Neuronal stem cell (in vitro differentiated cells): ENCODE measurements at places on chromosomes 5 and 9.

- H3K36me3 ChIP-seq, result peaks cover 6% of the 10 kb centered on the region
- H3K27me3 ChIP-seq, result no peaks in the 10 kb centered on the region
- H3K4me3 ChIP-seq, result no peak overlapping the region
- peaks cover 23% of the 10 kb centered on the region for H3K4me1 ChIP-seq
- H3K27ac ChIP-seq, result no peak overlapping the region
Measured at GRCh38 chr9:121732886-121733285, 81.5 kb downstream of the DAB2IP start.

DNA sequence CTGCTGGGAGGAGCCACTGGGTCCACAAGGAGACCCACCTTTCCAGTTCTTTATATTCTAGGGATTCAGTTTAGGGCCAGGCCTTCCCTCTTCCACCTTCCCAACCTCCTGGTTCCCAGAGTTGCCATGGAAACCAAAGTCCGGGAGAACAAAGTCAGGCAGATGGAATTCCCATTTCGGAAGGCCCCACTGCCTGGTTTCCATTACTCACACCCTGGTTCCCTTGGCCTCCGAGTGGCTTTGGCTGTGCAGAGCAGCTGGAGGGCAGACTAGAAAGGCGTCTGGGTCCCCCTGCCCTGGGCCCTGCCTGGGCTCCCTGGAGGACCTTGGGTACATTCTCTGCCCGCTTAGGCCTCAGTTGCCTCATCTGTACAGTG, 136.1 kb downstream of the RGS3 start:
- H3K27me3 ChIP-seq, result no peaks in the 10 kb centered on the region
- H3K27ac ChIP-seq, result peak overlapping the region; percentile 43
- peaks cover 42% of the 10 kb centered on the region for H3K4me1 ChIP-seq
- H3K4me3 ChIP-seq, result no peak overlapping the region
- peaks cover 19% of the 10 kb centered on the region for H3K36me3 ChIP-seq
- DNase-seq, result no peak

DNA sequence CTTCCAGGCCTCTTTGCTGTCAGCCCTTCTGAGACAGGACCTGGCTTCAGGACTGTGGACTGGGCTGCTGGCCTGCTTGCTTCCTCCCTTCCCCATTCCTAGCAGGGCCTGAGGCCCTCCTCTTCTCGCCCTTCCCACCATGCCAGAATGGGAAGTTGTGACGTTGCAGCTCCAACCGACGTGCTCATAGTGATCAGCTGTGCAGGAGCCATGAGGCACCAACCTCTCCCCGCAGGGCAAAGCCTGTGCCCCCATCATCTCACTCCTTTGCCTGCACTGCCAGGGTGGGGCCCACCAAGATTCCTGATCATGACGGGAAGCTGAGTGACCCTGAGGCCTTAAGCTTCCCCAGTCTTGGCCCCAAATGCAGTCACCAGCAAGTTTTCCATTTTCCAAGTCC, 45.1 kb upstream of the GARNL3 start:
- peaks cover 11% of the 10 kb centered on the region for H3K27me3 ChIP-seq
- H3K4me1 ChIP-seq, result peaks cover 5% of the 10 kb centered on the region
- no peak overlapping the region for H3K27ac ChIP-seq
- H3K4me3 ChIP-seq, result no peak overlapping the region
- DNase-seq, result no peak

- H3K27ac ChIP-seq, result no peak overlapping the region
- H3K27me3 ChIP-seq, result no peaks in the 10 kb centered on the region
- no peaks in the 10 kb centered on the region for H3K4me1 ChIP-seq
- no peak overlapping the region for H3K4me3 ChIP-seq
- DNase-seq, result no peak
- H3K36me3 ChIP-seq, result no peaks in the 10 kb centered on the region
Measured at GRCh38 chr9:111904026-111904425, 7.4 kb downstream of the UGCG start.

- H3K4me3 ChIP-seq, result no peak overlapping the region
- no peak overlapping the region for H3K27ac ChIP-seq
- no peaks in the 10 kb centered on the region for H3K36me3 ChIP-seq
Measured at GRCh38 chr5:37598733-37599132, 219.6 kb downstream of the WDR70 start.

DNA sequence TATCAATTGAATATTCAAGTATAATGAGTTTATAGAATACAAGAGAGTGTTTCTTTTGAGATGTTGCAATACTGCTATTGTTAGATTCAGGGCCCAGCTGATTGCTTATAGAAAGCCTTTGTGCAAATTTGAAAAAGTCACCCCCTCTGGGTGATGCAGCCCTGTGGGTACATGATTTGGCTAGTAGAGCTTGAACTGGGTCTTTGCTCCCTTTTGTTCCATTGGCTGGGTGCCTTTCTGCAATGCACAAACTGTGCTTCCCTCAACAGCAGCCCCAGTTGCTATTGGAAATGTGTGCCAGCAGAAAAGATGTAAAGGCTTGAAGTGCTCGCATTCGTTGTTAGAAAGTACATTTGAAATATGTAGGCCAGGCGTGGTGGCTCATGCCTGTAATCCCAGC, 61.8 kb upstream of the CEMIP2 start:
- no peak for DNase-seq
- H3K36me3 ChIP-seq, result no peaks in the 10 kb centered on the region
- H3K4me1 ChIP-seq, result peaks cover 1% of the 10 kb centered on the region
- no peaks in the 10 kb centered on the region for H3K27me3 ChIP-seq

GRCh38 chr9:16866587-16866986, 3.9 kb downstream of the BNC2 start:
- peaks cover 2% of the 10 kb centered on the region for H3K4me1 ChIP-seq
- no peak overlapping the region for H3K27ac ChIP-seq
- no peak overlapping the region for H3K4me3 ChIP-seq
- H3K27me3 ChIP-seq, result peaks cover 74% of the 10 kb centered on the region
- no peaks in the 10 kb centered on the region for H3K36me3 ChIP-seq
- DNase-seq, result no peak

DNA sequence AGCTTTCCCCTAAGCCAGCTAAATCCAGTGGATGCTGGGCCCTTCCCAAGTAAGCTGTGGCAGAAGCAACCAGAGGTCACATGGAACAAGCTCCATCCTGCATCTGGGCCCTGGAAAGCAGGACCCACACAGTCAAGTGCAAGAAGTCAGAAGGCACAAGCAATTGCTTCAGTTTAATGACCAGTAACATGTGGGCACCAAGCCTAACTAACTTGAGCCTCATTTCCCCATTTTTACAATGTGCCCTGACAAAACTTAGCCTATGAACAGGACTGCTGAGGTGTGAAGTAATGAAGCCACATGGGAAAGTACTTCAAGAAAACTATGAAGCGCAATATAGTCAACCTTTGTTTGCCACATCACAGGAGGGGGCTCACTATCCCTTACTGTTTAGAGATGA, 90.5 kb downstream of the TLE1 start:
- DNase-seq, result no peak
- H3K27ac ChIP-seq, result no peak overlapping the region
- H3K36me3 ChIP-seq, result no peaks in the 10 kb centered on the region
- H3K27me3 ChIP-seq, result no peaks in the 10 kb centered on the region
- H3K4me3 ChIP-seq, result no peak overlapping the region

DNA sequence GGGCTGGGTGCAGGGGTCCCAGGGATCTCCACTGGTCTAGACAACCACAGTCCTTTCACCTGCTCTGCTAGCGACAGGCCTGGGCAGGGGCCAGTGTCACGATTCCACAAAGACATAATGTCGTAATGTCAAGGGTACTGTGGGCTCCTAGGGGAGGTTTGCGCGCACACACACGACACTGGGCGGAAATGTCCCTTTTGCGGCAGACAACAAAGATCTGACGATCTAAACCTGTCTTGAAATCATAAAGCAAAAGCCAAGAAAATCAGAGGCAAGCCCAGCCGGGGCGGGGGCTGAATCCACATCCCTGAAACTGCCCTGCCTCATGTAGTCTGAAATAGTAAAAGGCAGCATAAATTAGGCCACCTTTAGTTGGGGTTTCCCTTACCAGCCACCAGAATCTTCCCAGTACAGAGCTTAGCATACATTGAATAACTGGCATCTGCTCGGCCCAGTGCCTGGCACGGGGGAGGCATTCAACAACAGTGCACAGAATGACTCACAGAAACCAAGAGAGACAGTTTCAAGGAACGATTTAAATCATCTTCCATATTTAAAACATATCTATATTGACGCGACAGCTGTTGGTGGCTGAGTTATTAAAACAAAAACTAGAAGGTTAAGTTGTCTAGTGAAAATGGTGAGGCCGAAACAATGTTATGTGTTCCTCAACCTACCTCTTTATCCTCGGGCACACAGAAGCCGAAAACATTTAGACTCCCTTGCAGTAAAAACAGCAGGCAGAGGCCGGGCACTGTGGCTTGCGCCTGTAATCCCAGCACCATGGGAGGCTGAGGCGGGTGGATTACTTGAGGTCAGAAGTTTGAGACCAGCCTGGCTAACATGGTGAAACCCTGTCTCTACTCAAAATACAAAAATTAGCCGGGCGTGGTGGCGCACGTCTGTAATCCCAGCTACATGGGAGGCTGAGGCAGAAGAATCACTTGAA, 151.0 kb downstream of the MYO10 start:
- H3K4me3 ChIP-seq, result no peak overlapping the region
- DNase-seq, result no peak
- no peaks in the 10 kb centered on the region for H3K4me1 ChIP-seq
- no peak overlapping the region for H3K27ac ChIP-seq
- H3K36me3 ChIP-seq, result peaks cover 3% of the 10 kb centered on the region

- H3K27me3 ChIP-seq, result no peaks in the 10 kb centered on the region
- H3K27ac ChIP-seq, result no peak overlapping the region
- peak; percentile 48 for DNase-seq
- no peak overlapping the region for H3K4me3 ChIP-seq
- H3K36me3 ChIP-seq, result no peaks in the 10 kb centered on the region
- peaks cover 8% of the 10 kb centered on the region for H3K4me1 ChIP-seq
Measured at GRCh38 chr5:107248066-107248695, 422.6 kb downstream of the EFNA5 start.

GRCh38 chr9:129459547-129460322, 161.2 kb downstream of the C9orf50 start:
- peak overlapping the region; percentile 66 for H3K27ac ChIP-seq
- no peak for DNase-seq
- H3K4me3 ChIP-seq, result no peak overlapping the region
- H3K36me3 ChIP-seq, result no peaks in the 10 kb centered on the region
- no peaks in the 10 kb centered on the region for H3K27me3 ChIP-seq

- no peak for DNase-seq
- no peak overlapping the region for H3K27ac ChIP-seq
- peaks cover 5% of the 10 kb centered on the region for H3K27me3 ChIP-seq
- H3K4me3 ChIP-seq, result no peak overlapping the region
- no peaks in the 10 kb centered on the region for H3K4me1 ChIP-seq
Measured at GRCh38 chr5:55911784-55912653, 60.9 kb downstream of the IL31RA start.

DNA sequence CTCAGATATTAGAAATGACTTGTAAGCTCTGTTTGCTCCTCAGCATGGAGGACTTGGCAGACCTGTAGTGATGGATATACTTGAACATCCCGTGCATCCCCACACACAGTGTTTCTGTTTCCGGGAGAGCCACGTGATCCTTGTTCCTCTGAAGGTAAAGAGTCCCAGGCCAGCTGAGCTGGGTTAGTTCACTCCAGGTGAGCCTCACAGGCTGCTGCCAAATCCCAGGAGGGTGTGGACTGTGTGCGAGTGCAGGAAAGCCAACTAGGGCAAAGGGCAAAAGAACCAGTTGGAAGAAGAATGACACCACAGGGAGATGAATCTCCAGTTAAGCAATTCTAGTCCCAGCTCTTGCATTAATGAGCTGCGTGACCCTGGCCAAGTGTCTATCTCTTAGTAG, 10.4 kb upstream of the TOMM5 start:
- no peak overlapping the region for H3K27ac ChIP-seq
- no peaks in the 10 kb centered on the region for H3K36me3 ChIP-seq
- DNase-seq, result no peak
- no peak overlapping the region for H3K4me3 ChIP-seq
- peaks cover 30% of the 10 kb centered on the region for H3K27me3 ChIP-seq

- no peak for DNase-seq
- no peak overlapping the region for H3K27ac ChIP-seq
- peaks cover 13% of the 10 kb centered on the region for H3K4me1 ChIP-seq
- H3K27me3 ChIP-seq, result no peaks in the 10 kb centered on the region
- H3K4me3 ChIP-seq, result no peak overlapping the region
Measured at GRCh38 chr5:109692852-109693251, 3.1 kb downstream of the MAN2A1 start.

DNA sequence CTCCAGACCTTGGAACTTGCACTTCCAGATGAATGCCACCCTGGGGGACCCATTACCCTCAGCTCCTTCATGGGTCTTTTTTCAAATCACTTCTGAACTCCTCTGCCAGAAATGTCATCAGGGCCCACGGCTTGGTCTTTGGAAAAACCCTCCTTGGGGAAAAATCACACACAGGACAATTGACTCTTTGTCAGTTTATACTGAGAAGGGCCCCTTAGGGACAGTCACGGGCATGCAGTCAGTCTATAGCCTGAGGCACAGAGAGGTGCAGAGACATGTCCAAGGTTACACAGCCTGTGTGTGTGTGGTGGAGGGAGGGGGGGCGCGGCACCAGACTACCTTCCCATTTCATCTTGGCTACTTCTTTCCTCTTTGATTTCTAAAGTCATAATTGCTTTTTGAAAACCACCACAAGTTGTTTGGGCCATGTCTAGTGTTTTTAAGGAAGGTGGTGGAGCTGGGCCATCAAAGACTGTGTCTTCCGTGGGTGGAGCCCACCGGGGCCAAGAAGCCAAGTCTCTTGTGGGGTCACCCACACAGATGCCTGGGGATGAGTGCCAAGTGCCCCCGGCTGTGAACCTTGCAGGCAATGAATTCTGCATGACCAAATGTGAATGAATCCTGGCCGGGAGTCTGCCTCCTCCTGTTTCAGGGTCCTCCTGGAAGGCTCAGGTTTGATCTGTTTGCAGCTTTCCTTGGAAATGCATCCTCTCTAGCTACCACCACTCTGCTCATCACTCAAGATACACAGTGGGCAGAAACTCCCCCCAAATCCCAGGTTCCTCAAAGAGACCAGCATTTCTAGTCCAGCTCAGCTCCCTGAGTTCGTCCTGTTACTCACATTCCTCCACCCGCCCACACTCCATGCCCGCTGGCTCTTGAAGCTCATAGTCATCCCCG, 200.1 kb upstream of the TBC1D2 start:
- DNase-seq, result no peak
- H3K27me3 ChIP-seq, result no peaks in the 10 kb centered on the region
- no peaks in the 10 kb centered on the region for H3K36me3 ChIP-seq
- H3K27ac ChIP-seq, result no peak overlapping the region
- H3K4me3 ChIP-seq, result no peak overlapping the region

DNA sequence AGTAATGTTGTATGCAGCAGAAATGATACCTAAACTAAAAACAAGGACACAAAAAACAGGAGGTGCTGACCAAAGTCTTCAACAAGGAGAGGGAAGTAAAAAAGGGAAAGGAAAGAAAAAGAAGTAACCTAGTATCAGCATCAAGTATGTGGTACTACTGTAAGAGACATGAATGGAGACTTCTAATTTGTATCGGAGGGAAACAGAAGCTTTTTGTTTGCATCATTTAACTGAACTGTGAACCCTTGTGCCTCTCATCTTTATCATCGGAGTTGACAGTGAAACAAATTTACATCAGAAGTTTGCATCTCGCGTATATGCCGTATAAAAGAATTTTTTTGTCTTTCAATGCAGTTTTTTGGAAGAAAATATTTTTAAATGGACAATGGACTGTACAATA, 6.3 kb downstream of the SRP19 start:
- no peak overlapping the region for H3K27ac ChIP-seq
- H3K36me3 ChIP-seq, result peaks cover 12% of the 10 kb centered on the region
- no peak overlapping the region for H3K4me3 ChIP-seq
- no peaks in the 10 kb centered on the region for H3K27me3 ChIP-seq

GRCh38 chr9:37066139-37066725, 32.2 kb upstream of the PAX5 start:
- DNase-seq, result no peak
- no peaks in the 10 kb centered on the region for H3K4me1 ChIP-seq
- no peaks in the 10 kb centered on the region for H3K36me3 ChIP-seq
- no peak overlapping the region for H3K4me3 ChIP-seq

- H3K4me1 ChIP-seq, result no peaks in the 10 kb centered on the region
- H3K27ac ChIP-seq, result no peak overlapping the region
- DNase-seq, result no peak
Measured at GRCh38 chr5:64827703-64828102, 59.0 kb downstream of the CWC27 start.
